ENCODE measurements at places on chromosomes 6 and 20.
A peak's percentile ranks its signal among the peaks of the same experiment; 100 is the strongest.

GRCh38 chr20:49775229-49775693, 37.4 kb upstream of the SLC9A8 start:
- DNase-seq, result no peak

DNA sequence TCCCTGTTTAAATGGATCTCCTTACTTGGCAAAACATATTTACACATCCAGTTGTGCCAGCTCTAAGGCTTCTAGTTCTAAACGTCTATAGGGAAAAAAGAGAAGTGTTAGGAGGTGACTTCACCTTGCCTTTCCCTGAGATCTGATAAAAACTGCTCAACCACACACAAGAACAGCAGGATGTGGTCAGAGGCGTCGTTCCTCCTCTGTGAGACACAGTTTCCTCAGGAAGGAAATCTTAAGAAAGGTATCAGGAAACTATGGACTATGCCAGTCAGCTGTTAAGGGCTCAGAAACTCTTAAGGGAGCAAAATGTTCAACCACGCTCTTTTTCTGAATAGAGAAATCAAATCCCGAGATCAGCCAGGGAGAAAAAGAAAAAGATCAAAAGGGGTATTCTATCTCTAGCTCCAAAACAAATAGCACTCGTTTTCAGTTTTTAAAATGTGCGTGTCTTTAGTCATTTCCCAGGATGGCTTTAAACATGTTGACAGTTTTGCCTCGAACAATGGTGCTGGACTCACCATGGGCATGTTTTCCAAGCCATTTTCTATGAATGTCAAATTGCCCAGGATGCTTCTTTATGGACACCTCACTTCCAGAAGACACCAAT, 154.5 kb downstream of the HACE1 start:
- DNase-seq, result peak; percentile 83

- no peak for DNase-seq
These were observed 56.7 kb downstream of the TRERF1 start for GRCh38 chr6:42394881-42395620.

DNA sequence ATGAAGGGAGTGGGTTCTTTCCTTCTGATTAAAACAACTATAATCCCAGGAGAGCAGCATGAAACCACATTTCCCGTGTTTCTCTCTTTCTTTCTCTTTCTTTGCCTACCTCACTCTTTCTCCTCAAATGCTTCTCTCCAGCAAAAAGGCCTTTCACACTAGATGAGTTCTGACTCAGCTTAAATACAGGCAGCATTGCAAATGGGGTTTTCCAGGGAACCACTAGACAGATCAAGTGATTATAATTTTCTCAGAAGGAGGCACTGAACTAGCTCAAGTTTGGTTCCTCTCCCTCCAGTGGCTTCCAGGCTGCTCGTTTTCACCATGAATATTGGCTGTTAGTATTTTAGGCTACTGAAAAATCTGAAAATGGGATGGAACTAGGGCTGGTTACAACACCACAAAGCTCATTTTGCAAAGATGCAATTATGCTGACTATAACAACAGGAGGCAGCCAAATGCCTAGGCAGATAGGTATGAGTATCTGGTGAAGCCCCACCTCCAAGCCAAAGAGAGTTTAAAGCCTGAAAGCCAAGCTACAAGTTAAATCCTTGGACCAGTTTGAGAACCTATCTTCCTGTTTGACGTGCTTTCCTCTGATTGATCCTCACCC, 260.0 kb downstream of the MMUT start:
- DNase-seq, result no peak

GRCh38 chr20:37989601-37990295, 43.5 kb downstream of the TTI1 start:
- DNase-seq, result no peak

DNA sequence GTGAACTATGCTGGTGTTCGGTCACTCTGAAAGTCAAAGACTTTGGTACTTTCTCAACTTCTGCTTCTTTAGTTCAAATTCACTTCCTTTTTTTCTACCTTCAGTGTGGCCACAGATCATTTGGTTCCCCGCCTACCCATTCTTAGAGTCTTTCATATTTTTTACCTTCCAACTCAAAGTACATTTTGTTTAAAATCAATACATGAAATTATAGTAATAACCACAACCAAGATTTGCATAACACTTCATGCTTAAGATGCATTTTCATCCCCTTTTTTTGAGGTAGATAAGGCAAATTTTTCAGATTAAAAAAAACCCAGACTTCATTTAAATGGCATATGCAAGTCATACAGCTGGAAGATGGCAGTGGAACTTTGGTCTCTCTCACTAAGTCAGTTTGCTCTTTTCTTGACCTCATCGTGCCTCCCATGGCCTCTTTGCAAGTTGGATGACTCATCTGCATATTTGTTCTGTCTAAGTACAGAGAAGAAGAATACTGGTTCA, 11.9 kb upstream of the CNR1 start:
- peak; percentile 28 for DNase-seq

- peak; percentile 70 for DNase-seq
These were observed 41.2 kb downstream of the SLX4IP start for GRCh38 chr20:10476319-10476724.

- peak; percentile 13 for DNase-seq
These were observed 195.4 kb downstream of the TBX18 start for GRCh38 chr6:84568971-84569370.

GRCh38 chr20:62820208-62820961, 3.5 kb downstream of the COL9A3 start:
- DNase-seq, result no peak

DNA sequence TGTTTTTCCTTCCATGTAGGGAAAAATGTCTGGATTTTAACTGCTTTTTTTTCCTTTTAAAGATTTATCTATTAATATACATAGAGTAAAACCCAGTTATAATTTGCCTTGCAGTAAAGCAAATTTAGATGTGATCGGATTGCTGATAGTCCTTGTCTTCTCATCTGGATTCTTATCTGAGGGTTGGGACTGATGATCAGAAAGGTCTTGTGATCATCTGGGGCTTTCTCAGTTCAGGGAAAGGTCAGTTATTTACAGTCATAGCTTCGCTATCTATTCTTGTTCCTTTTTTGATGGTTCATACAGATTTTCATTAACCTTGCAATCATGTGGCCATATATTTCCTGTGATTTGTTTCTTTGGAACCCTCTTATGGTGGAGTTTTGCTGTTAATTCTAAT, 63.8 kb upstream of the CLDN20 start:
- DNase-seq, result no peak

GRCh38 chr6:45002390-45003105, 325.6 kb upstream of the RUNX2 start:
- peak; percentile 14 for DNase-seq

GRCh38 chr6:42049948-42050296, 402 bp upstream of the TAF8 start:
- DNase-seq, result peak; percentile 46

DNA sequence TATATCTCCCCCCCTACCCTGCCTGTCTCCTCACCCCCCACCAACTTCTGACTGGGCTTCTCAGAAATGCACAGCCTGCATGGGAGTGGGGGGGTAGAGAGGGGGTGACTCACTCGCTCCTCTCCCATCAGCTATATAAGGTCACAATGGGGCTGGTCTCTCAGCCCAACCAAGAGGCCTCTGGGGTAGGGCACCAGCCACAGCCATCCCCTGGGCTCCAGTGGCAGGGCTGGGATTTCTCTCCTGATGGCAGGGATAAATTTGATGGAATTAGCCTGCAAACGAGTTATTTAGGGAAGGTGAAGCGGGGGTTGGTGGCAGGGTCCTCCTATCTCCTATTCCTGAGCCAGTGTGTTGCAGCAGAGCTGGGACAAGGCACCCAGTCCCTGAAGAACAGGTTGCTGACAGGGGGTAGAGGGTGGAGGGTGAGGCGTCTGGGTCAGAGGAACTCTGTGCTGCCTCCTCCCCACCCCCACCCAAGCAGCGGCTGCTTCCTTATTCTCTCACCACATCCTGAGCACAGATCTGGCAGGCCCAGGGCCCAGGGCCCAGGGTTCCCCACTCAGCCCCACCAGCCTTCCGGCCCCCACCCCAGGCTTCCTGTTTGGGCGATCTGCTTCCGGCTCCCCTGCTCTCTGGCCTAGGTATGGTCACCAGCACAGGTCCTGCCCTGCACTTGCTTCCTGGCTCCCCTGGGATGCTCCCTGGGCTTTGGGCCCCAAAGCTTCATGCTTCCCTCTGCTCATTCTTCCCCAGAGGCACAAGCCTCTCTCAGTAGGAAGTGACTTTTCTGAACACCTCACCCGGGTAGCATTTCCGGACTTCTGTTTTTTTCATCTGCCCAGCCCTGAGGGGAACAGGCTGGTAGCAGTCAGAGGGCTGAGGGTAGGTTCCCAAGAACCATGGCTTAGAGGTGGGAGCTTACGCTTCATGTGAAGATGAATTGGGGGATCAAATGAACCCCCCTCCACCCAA, 4.0 kb downstream of the PPP1R18 start:
- peak; percentile 97 for DNase-seq

DNA sequence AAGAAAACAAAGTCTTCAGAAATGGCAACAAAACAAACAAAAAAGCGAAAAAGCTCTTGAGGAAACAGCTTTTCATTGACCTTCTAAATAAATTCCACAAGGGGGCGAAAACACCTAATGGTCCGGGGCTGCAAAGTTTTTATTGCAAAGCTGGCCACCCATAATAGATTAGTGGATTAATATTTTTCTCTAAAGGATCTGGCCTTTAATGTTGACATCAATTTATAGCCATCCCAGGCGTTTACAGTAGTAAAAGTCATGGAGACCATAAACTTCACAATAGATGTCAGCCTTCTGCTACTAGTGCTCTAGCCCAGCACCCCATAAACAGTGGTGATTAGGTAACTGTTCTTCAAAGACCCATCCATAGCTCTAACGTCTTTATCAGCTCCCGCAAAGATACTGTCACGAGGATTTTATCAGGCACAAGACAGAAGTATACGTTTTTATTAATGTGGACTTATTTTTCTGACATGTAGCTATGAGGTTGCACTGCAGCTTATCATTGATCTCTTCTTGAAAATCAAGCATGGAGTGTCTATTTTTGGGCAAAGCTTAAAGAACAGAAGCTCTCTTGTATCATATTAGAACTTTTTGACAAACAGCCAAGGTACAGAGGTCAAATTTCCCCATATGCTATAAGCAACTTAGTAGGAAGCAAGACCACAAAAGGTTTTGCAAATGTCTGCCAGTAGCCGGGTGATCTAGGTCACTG, 4.7 kb downstream of the CITED2 start:
- peak; percentile 61 for DNase-seq

GRCh38 chr6:136341967-136342366, 52.3 kb upstream of the BCLAF1 start:
- DNase-seq, result peak; percentile 5

DNA sequence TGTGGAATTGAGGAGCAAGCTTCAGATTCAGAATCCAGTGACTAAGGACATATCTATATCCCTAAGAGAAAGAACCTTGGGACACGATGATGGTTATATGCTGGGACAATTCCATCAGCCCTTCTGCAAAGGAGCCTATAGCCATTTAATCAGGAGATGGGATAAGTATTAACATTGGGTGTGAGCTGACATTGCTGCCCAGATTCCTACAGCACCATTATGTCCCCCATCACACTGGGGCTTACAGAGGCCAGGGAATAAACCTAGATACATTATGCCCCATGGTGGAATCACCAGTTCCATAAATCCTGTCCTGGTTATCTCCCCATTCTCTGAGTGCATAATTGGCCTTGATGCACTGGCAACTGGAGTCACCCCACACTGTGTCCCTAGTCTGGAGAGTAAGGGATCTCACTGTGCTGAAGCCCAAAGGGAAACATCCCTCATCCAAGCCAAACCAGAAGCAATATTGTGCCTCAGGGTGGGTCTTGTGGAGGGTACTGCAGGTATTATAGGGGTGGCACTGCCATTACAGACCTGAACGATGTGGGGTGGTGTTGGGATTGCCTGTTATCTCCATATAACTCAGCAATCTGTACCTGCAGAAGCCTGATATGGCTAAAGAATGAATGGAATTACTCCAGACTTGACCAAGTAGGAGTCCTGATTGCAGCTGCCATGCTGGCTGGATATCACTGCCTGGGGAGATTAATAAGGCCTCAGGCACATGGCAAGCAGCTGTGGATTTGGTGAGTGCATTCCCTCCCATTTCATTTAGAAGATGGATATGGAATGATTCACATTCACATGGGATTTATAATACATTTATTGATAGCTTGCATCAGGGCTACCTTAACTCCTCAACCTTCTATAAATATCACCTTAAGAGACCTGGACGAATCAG, 5.0 kb downstream of the HLA-A start:
- DNase-seq, result peak; percentile 20

DNA sequence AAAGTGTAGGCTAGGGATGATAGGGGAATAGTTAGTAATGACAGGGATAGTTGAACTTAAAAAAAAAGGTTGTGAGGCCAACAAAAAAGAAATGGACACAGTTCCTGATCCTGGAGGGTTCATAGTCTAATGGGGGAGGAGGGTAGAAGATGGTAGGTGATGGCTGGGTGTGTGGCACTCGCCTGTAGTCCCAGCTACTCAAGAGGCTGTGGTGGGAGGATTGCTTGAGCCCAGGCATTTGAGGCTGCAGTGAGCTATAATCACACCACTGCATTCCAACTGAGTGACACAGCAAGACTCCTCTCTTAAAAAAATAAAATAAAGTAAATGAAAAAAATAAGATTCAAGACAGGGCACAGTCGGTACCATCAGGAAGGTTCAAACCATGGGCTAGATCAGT, 2.4 kb upstream of the MICB start:
- DNase-seq, result no peak

- DNase-seq, result no peak
These were observed 56.0 kb upstream of the SLC22A16 start for GRCh38 chr6:110532431-110532830.

- no peak for DNase-seq
These were observed 29.7 kb downstream of the CEP162 start for GRCh38 chr6:84197708-84198107.

DNA sequence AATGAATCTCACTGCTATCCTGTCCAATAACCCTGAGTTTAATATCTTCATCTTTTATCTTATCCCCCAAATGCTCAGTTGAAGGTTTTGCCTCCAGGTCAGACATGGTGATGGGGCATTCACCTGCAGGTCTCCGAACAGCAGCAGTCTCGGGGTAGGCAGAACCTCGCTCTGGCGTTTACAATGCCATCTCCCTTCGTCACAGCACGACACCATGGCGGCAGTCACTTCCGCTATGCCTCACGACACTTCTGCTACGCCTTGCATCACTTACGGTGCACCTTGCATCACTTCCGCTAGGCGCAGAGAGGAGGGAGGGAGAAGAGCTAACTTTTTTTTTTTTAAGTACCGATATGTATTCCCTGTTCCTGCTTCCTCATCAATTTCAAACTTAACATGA, 194.9 kb downstream of the BCAS1 start:
- DNase-seq, result no peak
